Stimulated activated CD4-positive, alpha-beta T cell treated with anti-CD3 and anti-CD28 coated beads, TNF-alpha, amount 100 ng/mL, for 1 hour (primary cell): ENCODE measurements at places on chromosomes 7 and 10.
A peak's percentile ranks its signal among the peaks of the same experiment; 100 is the strongest.

DNA sequence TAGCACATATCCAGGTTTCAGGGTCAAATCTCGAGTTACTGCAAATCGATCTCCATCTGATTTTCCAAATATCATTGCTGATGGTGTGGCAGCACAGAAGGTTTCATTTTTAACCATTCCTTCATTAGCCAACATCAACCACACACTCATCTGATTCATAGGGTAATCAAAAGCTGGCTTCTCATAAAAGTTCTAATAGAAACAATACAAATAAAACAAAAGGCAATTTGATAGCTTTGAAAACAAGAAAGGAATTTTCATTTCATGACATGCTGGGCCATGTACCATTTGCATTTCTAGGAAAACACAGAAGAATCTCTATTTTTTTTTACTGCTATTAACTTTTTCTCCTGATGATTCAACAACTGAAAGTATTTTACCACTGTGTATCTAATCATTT lies 147.7 kb upstream of the SLC26A5 start:
- no peak for DNase-seq

DNA sequence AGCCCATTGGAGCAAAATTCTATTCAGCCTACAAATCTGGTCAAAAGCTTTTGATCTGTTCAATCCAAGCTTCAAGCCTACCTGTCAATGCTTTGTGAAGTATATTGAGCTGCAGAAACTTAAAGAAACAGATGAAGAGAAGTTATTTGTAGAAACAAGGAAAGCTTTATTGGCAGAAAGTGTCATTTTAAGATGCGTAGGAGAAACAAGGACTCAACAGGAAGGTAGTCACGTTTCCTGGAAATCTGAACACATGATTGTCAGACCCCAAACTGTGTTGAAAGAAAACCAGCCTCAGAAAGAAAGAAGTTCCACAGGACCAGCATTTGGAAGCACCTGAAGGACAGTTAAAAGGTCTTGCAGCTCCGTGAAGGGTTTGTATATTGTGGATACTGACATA lies 34.8 kb upstream of the PURB start:
- DNase-seq, result no peak

GRCh38 chr7:18352339-18353255 lies 143.0 kb upstream of the HDAC9 start:
- no peak for DNase-seq

GRCh38 chr7:129741743-129742213 lies 130.3 kb downstream of the NRF1 start:
- DNase-seq, result no peak

DNA sequence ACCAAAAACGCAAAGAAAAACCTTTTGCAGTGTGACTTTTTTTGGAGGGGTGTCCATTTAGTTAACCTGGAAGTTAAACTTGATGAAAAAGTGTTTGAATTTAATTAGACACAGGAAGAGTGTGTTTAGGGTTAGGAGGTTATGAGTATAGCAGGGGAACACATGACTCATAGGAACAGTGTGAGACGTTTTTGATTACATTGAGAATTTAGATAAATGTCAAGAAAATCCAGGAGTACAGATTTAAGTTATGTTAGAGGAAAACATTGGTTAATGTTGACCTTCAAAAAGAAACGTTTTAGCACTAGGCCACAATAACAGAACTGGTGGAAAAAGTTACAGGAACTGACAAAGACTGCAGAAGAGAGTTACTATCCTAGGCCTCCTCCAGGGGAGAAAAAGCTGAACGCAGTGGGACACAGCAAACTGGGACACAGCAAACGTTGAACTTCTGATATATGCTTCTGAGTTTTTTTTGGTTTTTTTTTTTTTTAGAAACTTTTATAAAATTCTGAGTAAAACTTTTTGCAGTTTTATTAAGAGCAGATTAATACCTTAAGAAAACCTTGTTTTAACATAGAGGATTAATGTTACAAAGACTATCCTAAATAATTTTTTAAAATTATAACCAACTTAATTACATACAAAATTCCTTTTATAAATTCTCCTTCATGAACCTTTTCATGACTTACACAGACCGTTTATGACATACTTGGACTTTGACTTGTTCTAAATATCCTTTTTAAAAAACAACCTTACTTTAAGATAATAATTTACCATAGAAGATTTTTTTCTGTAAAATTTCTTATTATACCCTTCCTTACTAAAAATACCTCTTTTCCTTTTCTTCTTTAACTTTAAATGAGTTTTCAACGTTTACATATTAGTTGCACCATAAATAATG lies 22.2 kb downstream of the LANCL2 start:
- DNase-seq, result no peak

- no peak for DNase-seq
These were observed 70.3 kb upstream of the HDAC9 start for GRCh38 chr7:18425227-18425626.

- DNase-seq, result no peak
These were observed 29.9 kb upstream of the IFRD1 start for GRCh38 chr7:112420236-112420861.

- DNase-seq, result no peak
These were observed 8.4 kb upstream of the C10orf71 start for GRCh38 chr10:49290607-49291006.

- DNase-seq, result no peak
These were observed 134.1 kb downstream of the CCNY start for GRCh38 chr10:35470248-35470924.

DNA sequence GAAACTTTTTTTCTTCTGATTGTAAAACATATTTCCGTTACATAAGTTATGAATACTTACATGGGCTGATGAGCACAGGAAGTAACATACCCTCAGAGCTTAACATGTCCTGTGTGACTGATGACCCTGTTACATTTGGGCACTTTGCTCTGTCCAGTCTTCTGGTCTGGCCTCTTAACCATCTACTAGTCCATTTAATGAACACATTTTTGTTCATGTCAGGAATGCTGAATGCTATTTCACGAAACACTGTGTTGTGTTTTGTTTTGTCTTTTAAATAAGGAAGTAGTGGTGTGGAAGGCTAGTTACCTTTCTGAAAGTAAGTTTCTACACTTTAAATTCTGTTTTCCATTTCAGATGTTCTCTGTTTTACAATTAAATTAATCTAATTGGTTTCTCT lies 77.7 kb downstream of the RBM33 start:
- DNase-seq, result no peak

GRCh38 chr7:8982338-8982992 lies 549.1 kb downstream of the NXPH1 start:
- no peak for DNase-seq

DNA sequence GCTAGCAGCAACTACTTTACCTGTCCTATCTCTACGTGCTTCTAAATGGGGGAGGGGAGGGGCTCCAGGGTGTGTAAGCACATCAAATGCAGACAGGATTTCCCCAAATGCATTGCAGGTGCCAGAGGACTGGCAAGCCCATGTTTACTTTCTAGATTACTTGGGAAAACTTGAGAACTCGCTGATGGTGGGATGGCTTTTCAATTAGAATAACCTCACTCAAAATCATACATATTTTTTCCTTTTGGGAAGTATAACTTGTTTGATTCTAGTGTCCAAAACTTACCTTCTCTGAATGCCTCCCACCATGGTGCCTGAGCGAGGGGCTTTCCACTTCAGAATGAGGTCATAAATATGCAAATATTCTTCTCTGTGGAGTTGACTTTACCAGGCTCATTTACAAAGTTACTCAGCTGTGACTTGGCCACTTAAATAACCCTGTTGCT lies 191.3 kb upstream of the RHOBTB1 start:
- DNase-seq, result no peak

GRCh38 chr10:126611303-126611702 lies 59.2 kb downstream of the C10orf90 start:
- no peak for DNase-seq

GRCh38 chr7:133649593-133649992 lies 396.7 kb downstream of the EXOC4 start:
- no peak for DNase-seq

DNA sequence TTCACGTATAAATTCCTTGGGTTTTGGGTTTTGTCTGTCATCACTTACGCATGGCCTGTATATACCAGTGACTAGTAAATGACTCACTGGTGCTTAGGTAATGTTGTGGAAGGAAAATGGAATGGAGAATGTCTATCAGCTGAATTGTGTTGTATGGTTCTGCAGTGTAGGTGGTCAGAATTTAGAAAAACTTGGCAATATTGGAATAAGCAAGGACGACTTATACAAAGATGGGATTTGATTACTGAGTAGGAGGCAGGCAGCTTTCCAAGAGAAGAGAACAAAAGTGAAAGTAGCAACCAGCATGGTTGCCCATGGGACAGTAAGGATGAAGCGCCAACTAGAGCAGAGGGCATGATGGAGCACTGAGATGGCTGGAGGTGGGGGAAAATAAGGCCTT lies 168.6 kb upstream of the CSTF2T start:
- DNase-seq, result no peak

DNA sequence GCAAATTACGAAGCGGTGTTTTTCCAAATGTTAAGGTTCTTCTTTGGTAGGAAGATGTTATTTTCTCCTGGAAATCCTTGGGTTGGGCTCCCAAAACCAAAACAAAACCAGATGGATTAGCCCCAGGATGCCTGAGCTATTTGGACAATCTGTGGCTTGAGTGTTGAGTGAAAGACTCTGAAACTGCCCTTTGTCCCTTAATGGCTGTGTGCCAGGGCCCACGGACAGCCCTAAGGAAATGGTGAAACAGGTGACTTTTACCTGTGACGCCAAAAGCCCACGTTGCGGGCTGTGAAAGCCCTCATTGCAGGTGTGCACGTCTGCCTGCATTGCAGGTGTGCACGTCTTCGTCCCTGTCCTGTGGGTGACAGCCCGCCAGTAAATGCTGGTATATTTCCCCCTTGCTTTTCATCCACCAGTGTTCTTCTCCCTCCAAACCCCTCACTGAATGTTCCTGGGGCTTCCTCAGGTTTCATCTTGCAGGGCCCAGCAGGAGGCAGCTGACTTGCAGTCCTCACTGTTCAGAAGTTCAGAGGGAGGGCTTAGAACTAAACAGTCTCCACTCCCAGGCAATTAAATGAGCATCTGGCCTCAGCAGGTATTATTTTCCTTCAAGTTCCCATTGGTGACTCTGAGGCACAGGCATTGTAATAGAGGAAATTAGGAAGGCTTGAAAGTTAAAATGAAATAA lies 10.7 kb downstream of the PFKP start:
- DNase-seq, result no peak

GRCh38 chr10:17474595-17475323 lies 20.4 kb upstream of the ST8SIA6 start:
- no peak for DNase-seq

- no peak for DNase-seq
These were observed 72.9 kb upstream of the GPR22 start for GRCh38 chr7:107396990-107397389.

- DNase-seq, result no peak
These were observed 812 bp downstream of the DOCK1 start for GRCh38 chr10:126905776-126906703.

DNA sequence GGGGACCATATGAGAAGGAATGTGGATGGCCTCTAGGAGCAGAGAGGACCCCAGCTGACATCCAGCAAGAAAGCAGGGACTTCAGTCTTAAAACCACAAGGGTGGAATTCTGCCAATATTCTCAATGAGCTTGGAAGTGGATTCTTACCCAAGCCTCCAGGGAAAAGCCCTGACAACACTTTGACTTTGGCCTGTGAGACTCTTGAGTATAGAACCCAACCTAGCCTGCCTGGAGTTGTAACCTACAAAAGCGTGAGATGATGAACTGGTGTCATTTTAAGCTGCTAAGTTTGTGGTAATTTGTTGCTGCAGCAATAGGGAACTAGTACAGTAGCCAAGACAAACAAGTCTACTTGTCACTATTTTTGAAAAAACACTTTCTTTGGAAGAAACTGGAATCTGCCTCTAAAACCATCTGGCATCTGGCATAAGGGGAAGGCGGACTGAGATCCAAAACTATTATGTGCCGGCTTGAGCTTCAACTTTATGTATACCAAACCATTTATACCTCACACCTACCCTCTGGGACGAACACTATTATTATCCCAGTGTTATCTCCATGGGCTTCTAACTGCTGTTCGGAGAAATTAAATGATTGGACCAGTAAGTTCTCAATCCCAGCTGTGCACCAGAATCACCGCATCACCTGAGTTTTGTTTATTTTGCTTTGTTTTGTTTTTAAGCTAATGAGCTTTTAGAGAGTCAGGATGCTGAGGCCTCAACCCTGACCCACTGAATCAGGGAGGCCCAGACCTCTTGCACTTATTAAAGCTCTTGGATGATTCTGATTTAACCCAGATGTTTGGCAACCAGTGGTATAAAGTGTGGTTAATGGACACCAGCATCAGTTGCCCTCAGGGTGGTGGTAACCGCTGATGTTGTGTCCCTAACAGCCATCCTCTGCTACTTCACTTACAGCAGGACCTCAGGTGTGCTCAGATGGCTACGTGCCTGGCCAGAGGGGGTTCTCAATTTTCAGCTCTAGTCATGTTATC lies 83.0 kb downstream of the C1GALT1 start:
- no peak for DNase-seq

DNA sequence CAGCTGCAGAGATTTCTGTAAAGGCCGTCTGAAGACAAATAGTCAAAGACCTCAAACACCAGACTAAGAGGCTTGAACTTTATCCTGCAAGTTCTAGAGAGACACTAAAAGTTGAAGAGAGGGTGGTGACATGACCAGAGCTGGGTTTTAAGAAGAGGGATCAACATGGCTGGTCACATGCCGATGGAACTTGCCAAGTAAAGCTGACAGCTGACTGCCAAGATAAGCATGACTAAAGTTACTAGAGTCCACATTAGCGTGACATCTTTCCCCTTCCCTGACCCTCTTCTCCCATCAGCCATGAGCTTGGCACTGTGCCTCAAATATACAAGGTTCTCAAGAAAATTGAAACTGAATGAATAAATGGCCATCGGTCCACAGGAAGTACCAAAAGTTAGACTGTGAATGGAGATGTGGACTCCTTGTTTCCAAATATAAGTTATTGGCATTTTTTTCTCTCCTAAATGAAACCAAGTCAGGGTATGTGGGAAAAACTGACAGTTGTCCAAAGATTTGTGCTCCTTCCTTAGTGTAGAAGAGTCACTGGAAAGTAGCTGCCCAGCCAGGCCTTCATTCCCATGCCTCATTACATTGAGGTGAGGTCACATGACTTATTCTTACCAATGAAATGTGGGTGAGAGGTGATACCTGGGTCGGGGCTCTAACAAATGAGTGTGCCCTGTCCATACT lies 24.5 kb downstream of the XPNPEP1 start:
- DNase-seq, result no peak

DNA sequence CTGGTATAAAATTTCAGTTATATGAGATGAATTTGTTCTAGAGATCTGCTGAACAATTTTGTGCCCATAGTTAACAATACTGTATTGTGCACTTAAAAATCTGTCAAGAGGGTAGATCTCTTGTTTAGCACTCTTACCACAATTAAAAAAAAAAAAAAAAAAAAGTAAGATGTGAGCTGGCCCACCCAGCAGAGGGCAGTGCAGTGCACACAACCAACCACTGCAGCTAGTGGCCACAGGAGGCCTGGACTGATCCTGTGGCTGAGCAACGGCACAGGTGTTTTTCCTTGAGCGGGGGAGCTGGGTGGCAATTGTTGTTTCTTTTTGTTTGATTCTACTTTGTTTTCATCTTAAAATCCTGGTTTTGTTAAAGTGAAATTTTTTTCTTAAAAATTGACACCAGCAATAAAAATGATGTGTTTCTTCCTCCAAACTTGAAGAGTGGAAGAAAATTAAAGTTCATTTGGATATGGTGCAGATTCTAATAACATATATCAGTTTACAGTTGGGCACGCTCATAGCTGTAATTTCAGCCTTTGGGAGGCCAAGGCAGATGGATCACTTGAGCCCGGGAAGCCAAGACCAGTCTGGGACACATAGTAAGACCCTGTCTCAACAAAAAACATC lies 171.1 kb upstream of the TBX20 start:
- DNase-seq, result peak; percentile 3
